ENCODE measurements at places on chromosomes 3 and 15.

DNA sequence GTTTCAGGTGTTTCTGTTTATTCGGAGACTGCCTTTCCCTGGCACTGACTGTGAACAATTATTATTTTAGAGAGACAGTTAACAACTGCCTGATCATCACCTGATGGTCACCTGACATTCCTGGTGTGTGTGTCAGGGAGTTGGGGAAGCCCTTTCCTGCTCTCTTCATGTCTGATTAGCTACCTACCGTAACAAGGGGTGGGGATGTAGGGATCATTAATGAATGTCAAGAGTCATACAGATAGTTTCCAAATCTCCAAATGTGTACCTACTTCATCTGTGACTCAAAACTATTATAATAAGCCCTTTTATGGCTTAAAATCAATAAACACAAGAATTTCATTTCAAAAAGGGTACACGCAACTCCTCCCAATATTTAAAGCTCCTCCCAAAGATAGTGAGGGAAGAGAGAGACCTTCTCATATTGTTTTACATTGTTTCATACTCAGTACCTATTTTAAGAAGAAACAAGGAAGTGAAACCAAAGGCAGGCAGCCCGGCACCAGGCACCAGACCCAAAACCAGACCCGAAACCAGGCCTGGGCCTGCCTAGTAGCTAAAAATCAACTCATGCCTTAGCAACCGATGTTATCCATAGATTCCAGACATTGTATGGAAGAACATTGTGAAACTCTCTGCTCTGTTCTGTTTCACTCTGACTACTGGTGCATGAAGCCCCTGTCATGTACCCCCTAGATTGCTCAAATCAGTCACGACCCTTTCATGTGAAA, 844.9 kb upstream of the ALCAM start:
- no peak for DNase-seq

GRCh38 chr3:180359953-180360279, 242.0 kb upstream of the TTC14 start:
- no peak for DNase-seq

- peak; percentile 81 for DNase-seq
Measured at GRCh38 chr15:96330064-96330449, 443 bp upstream of the NR2F2 start.

DNA sequence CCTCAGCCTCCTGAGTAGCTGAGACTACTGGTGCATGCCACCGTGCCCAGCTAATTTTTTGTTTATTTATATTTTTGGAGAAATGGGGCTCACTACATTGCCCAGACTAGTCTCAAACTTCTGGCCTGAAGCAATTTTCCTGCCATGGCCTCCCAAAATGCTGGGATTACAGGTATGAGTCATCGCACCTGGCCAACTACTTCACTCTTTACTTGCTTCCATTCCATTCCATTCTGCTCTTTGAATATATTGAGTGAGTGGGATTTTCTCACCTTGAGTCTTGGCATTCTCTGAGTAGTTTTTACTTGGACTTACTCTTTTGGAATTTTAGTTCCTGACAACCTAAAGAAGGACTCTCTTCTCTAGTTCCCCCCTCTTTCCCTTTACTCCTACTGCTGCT, 93.8 kb upstream of the UNC13C start:
- no peak for DNase-seq

DNA sequence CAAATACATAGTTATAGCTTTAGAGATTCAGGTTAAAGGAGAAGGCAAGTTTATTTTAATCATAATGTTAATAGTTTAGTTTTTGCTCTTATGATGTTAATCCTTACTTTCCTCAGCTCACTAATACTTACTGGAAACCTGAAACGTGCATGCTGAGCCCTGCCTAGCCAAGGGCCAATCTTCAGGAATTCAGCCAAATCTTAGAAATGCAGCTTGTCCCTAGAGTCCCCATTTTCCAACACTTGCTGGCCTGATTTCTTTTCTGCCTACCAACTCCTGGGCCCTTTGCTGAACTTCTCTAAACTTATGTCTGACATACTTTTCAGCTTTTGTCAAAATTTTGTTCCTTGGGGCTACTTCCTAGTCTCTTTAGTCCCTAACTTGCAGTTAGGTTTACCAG, 22.8 kb downstream of the BCHE start:
- no peak for DNase-seq

- no peak for DNase-seq
Measured at GRCh38 chr3:123159926-123160635, 41.7 kb upstream of the SEC22A start.

DNA sequence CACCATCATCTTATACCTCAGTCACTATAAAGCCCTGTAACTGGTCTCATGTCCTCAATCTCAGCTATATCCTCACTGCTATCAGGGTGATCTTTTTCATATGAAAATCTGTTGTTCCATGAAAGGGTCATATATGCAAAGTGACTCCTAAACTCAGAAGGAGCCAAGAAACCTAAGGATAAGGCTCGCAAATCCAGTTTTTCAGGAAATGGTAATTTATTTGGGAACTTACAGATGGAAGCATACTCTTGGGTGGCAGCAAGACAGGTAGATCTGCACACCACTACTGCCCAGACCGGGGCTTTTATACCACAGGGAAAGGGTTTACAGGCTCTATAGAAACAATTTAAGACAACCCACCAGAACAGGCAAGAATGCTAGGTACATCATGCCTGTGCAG, 272.3 kb downstream of the UBE2E2 start:
- no peak for DNase-seq

DNA sequence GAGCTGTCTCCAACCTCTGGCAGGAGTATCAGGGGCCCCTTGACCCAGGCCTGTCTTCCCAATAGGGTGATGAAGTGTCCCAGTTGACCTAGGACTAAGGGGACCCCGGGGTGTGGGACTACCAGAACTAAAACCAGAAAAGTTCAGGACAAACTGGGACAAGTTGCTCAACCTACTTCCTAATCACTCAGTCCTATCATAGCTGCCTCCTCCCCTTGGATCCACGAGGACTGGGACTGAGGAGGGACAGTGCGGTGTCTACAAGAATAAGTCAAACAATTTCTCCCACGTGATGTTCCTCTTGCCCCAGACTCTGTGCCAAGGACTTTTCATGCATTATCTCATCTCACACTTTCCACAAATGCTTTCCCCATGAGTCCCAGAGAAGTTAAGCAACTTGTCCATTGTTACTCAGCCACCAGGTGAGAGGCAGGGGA, 49.4 kb upstream of the SLCO2A1 start:
- DNase-seq, result peak; percentile 26

- DNase-seq, result no peak
Measured at GRCh38 chr3:54157860-54158259, 35.5 kb downstream of the CACNA2D3 start.

GRCh38 chr15:59115047-59115446, 10.1 kb downstream of the CCNB2 start:
- no peak for DNase-seq

- DNase-seq, result no peak
Measured at GRCh38 chr15:55649058-55649423, 60.9 kb upstream of the PYGO1 start.

DNA sequence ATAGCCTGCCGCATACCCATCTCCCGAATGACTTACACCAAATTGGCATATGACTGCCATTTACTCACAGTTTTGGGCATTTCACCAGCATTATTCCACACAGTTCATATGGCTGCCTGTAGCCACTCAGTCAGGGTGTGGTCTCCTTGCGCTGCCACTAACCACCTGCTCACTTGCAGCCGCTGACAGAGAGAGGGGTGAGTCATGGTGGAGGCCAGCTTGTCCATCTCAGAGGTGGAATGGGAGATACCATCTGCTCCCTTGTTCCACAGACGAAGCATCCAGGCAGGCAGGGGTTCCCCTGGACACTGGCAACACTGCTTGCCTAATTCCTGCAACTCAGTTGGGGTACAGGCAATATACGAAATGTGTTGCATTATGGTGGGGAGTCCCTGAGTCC, 15.6 kb downstream of the CCRL2 start:
- DNase-seq, result no peak

GRCh38 chr3:72034986-72035385, 250.0 kb upstream of the PROK2 start:
- DNase-seq, result no peak

GRCh38 chr3:38205472-38205805, 40.1 kb downstream of the OXSR1 start:
- peak; percentile 75 for DNase-seq

DNA sequence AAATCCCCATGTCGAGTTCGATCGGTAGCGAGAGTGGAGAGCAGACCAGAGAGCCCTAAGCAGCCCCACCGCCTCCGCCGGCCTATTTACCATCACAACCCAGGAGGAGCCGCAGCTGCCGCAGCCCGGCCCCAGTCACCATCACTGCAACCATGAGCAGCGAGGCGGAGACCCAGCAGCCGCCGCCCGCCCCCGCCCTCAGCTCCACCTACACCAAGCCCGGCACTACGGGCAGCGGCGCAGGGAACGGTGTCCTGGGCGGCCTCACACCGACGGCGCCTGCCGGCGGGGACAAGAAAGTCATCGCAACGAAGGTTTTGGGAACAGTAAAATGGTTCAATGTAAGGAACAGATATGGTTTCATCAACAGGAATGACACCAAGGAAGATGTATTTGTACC, 89.5 kb upstream of the TPM1 start:
- no peak for DNase-seq

DNA sequence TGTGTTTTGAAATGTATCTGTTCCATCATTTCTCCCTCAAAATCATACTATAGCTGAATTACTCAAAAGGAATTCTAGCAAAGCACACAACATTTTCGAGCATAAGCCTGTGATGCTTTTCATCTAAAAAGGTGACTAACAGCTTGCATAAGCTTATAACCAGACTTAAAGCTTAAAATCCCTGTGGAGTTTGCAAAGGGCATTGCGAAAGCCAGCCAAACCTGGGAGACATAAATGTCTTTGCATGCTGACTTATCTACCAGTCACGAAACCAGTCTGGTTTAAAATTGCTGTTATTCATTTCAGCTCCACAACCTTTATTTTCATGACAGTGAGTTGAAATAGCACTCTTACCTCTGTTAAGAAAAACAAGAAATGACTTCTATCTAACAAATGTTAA, 35.6 kb upstream of the LIPC start:
- no peak for DNase-seq

DNA sequence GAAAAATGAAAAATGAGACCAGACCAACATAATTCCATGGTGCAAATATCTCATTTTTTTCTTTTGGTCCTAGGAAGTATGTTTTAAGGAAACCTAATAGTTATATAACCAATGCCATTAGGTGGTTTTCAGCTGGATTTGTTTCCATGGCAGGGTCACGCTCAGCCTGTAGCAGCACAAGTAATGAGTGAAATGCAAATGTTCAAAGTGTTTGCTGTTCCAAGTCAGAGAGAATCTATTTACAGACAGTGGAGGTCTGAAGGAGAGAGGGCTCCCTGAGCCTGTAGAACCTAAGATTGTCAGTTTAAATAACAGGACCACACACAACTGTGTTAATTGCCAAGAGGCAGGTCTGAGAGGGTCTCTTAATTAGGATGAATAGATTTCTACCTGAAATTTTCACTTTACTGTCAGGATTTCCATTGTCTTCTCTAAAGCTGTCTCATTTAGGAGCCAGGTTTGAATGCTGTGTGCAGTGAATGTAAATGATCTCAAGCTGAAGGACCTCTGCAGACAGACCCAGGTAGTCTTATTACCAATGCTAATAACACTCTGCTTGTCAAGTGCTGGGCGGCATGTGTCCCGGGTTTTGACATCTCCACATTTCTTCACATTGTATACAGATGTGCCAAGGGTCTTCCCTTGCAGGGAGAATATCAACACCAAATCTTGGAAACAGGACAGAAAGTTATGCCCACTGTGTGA, 317.3 kb upstream of the NECTIN3 start:
- no peak for DNase-seq
